ENCODE measurements at places on chromosomes 3 and 15.

- no peak for DNase-seq
These were observed 15.8 kb downstream of the GRIP2 start for GRCh38 chr3:14524311-14524711.

DNA sequence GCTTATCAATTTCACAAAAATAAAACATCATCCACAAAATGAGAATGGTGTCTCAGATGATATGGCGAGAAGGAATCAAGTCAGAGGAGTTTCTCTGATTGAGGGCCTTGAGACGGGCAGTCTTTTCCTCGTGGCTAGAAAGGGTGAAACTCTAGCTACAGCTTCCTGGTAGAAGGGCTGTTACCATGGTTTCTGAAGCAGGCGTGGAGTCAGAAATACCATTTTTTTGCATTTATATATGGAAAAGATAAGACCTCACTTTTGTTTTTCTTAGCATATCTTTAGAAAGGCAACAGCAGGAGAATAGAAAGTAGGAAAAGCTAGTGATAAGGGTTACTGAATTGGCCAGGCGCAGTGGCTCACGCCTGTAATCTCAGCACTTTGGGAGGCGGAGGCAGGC is 17.3 kb upstream of the SAMD7 start:
- no peak for DNase-seq

DNA sequence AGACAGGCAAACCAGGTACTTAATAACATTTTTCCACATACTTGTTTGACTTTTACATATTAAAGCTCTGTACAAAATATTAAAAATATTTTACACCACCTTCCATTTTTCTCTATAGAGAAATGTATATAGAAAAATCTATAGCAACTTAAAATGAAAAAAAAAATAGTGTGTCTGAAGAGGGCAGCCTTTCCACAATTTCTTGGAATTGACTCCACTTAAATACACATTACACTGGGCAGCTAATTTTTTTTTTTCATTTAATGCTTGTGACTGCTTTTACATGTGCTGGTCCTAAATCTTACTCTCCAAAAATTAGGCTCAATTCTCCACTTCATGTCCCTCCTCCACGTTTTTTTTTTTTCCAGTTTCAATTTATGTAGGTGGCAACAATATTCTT is 427.0 kb upstream of the RBMS3 start:
- DNase-seq, result no peak

DNA sequence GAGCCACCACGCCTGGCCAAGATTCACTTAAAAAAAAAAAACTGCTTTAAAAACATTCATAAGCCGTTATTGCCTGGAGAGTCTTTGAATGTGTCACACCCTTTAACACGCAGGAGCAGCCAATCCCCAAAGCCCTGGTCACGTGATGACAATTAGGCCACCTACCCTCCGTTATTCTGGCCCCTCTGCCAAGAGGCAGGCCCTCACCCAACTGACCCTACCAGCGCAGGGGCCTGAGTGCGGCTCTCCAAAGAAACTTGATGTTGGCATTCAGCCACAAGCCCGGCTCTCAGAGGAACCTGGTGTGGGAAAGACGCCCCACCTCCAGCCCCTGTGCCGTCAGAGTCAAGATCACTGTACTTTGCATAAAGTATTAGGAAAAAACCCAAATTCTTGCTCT is 11.6 kb upstream of the MUC4 start:
- DNase-seq, result no peak

- no peak for DNase-seq
These were observed 39.0 kb downstream of the CNTN4 start for GRCh38 chr3:2137651-2138050.

- no peak for DNase-seq
These were observed 44.6 kb downstream of the ANKRD28 start for GRCh38 chr3:15753056-15753710.

- DNase-seq, result no peak
These were observed 271.5 kb downstream of the EFHB start for GRCh38 chr3:19662486-19662885.

- no peak for DNase-seq
These were observed 3.6 kb downstream of the ZNF385D start for GRCh38 chr3:21747376-21747775.

GRCh38 chr15:76983590-76984375 is 11.1 kb upstream of the PSTPIP1 start:
- DNase-seq, result no peak

DNA sequence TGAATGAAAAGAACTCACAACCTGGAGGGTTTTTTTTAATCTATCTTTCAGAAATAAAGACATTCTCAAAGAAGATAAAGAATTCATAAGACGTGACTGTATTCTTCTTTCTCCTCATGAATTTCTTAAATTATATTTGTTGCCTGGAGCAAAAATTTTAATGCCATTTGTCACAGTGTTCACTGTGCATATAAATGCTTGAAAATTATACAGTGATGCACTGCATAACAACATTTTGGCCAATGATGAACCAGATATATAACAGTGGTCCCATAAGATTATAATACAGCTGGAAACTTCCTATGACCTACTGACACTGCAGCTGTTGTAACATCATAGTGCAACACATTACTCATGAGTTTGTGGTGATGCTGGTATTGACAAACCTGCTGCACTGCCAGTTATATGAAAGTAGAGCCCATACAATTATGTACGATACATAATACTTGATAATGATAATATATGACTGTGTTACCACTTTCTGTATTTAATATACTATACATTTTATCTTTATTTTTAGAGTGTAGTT is 67.3 kb downstream of the P2RY1 start:
- DNase-seq, result no peak

DNA sequence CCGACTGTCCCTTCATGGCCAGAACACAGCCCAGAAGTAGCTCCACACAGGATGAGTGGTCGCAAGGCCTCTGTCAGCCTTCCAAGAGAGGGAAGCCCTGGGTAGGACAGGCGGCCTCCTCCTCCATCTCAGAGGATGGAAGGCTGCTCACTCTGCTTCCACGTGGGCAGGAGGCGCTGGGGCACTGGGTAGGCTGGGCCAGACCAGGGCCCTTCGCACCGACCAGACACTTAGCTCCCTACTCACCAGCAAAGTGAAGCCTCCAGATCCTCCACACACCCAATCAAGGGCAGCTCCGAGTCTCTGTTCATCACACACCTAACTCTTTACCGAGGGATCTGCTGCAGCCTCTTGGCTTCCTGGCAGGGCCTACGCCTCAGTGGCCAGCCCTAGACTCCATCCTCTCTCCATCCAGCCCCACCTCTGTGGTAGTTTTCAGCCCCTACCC is 24.3 kb upstream of the PLXNA1 start:
- DNase-seq, result no peak

- no peak for DNase-seq
These were observed 999.7 kb upstream of the ALCAM start for GRCh38 chr3:104367000-104367399.

DNA sequence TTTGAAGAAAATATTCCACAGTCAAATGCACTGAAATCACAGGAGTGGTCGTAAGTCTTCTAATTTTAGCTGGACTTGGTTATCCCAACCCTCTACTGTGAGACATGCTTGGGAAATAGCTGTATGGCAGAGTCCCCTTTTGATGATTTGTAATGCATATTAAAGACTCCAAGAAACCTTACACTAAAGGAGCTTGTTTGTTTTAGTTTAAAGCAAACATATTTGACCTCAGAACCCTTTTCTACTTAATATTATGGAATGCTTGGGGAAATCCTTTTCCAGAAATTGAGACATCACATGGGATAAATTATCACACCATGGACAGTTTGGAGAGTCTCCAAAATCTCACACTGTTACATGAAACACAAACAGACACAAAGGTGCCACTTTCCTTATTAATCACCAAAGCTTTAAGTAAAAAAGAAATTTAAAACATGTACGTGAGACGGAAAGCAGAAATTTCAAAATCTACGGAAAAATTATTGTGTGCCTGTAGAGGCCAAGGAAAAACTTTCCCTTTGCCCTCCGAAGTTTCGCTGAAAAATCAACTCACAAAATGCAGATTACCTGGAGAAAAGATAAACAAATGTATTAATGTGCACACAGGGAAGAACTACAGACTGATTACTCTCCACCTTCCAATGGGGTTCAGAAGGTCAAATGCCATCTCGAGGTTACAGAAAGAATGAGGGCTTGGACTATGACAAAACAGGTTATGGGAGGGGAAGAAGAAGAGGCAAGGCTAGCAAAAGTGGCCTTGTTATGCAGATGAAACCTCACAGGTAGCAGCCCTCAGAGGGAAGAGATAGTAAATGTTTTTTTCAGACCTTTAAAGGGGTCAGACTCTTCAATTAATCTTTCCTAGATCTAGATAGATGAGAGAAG is 7.0 kb upstream of the CPB1 start:
- DNase-seq, result no peak

DNA sequence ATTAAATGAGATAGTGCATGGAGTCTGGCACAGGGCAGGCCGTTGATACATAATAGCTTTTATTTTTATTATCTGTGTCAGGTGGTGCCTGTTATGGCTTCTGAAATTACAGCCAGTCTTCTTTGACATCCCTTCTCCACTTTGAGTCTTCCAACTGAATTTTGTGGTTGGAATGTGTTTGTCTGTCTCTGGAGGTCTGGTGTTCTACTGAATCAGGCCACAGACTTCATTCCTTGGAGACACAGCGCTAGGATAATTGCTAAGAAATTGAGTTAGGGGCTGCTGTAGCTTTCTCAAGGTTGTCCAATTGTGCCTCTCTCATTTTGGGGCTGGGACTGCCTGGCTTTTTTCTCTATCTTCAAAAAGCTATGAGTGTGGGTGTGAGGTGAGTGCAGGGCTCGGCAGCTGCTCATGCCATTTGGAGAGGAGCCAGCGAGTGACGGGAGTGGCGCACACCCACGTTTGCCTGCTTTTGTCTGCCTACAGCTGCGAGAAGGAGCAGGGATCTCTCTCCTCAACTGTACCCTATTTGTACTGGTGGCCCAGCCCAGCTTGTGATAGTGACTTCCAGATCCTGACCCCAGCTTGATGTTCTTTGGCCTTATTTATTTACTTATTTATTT is 49.8 kb upstream of the SYN2 start:
- DNase-seq, result peak; percentile 87

GRCh38 chr15:69032031-69032430 is 17.5 kb downstream of the NOX5 start:
- DNase-seq, result no peak

GRCh38 chr3:20091331-20092047 is 51.2 kb downstream of the KAT2B start:
- no peak for DNase-seq

DNA sequence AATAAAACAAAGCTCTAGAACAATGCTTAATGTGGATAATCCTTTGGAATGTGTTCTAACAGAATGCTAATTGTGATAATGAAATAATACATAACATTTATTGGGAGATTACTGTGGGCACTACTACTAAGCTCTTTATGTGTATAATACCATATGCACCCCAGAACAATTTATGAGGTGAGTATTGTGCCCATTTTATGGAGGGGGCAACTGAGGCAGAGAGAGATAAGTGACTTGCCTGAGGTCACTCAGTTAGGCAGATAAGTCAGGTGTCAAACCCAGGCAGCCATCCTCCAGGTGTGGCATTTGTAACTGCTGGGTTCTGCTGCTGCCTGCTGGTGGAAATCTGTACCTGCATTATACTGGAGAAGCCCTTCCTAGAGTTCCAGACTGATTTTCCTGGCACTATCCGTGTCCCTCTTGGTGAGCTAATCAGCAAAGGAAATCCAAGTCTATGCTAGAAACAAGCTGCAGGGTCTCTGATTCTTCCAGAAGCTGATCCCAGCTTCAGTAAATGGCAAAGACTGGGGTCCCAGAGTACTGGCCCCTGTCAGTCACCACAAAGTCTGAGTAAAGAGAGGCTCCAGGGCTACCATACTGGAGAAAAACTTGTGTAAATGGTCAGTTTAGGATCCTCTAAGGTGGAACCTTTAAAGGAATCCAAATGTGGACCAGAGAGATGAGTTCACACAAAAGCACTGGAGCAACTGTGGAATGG is 22.6 kb upstream of the RBP1 start:
- peak; percentile 72 for DNase-seq

DNA sequence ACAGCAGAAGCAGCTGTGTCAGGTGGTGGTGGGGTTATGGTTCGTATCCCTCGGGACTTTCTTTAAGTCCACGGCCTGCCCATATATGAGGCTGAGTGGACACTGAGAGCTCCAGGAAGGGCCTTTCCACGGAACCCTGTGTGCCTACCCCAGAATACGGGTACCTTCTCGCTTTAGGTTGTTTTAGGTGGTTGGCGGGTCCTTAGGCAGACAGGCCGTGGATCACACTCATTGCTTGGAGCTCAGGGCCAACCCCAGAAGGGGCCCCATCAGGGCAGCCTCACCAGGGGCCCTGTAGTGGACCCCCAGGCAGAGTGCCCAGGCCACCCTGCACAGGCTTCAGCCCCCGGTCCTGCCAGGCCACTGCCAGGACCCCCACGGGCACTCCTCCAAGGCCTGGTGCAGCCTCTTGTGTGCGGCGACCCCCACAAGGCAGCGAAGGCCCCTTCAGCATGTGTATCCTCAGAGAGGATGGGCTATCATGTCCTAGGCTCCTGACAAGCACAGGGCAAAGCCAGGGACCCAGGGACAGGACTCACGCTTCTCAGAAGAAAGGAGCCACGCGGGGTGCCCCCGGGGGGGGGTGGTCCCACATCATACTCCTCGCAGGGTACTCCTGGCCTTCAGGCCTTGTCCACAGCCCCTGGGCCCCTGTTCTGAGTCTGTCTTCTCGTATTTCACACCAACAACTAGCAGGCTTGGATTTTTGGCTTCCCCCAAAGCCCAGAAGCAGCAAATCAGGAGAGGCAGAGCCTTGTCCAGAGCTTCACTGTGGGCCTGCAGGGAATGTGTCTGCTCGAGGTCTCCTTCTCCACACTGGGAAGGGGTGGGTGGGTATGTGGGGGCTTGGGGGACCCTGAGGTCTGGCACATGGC is 93.4 kb downstream of the LRRK1 start:
- no peak for DNase-seq

GRCh38 chr3:115758076-115758763 is 134.9 kb downstream of the GAP43 start:
- peak; percentile 59 for DNase-seq

DNA sequence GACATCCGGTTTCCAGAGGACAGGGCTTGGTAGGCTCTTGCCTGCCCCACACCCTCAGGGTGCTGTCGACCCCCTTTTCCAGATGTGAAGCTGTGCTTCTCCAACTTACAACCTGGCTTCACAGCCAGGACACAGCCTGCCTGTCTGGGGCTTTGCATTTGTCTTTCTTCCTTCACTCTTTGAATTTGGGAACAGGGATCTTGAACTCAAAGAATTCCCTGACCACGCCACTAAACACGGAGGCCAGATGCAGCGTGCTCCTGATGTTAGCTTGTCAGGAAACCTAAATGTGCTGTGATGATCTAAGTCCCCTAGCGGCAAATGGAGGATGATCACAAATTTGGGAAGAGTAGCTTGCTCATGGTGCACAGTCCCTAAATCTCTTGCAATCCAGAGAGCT is 244.8 kb upstream of the RGMA start:
- no peak for DNase-seq

- no peak for DNase-seq
These were observed 6.6 kb upstream of the KBTBD8 start for GRCh38 chr3:66991459-66991858.

DNA sequence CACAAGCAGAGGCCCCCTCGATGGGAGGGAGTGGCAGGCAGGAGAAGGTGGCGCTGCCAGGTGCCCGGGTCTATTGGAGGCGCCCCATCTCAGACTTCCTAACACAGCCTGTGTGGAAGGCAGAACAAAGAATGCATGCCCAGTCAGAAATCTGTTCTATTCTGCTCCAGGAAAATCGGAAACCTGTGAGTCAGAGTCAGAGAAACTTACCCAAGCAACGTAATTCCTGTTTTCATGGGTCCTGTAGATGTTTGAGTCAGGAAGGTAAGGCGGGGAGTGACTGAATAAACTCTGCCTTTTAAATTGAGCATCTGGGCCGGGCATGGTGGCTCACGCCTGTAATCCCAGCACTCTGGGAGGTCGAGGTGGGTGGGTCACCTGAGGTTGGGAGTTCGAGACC is 13.7 kb downstream of the MAP6D1 start:
- DNase-seq, result no peak

Measured in NCI-H1092 treated with DMSO at 0.1 percent for 48 hours (cell line).